SHP77 treated with DMSO at 0.1 percent for 48 hours (cell line): ENCODE measurements at places on chromosomes 7 and 10.

GRCh38 chr7:134356421-134356936 is 39.7 kb upstream of the SLC35B4 start:
- no peak for DNase-seq

DNA sequence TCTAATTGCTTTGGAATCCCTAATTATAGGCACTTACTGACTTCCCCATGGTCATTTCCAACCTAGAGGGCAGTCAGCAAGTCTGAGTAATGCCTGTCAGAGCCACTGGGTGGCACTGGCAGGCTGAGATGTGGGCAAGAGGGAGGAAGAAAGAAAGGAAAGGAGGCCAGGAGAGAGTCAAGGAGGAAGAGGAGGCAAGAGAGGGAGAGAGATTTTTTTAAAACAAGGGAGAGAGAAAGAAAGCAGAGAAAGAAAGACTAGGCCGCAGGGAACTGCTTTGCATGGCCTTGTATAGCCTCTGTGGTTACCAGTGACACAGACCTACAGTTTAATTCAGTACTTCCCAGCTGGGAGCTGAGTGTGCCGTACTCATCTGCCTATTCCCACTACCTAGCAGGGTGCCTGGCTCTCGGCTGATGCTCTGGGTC is 210.4 kb upstream of the ADO start:
- peak; percentile 25 for DNase-seq

- DNase-seq: no peak
These were observed 20.8 kb downstream of the NHLRC2 start for GRCh38 chr10:113875212-113875611.

- no peak for DNase-seq
These were observed 76.5 kb downstream of the TEX36 start for GRCh38 chr10:125606414-125607010.

DNA sequence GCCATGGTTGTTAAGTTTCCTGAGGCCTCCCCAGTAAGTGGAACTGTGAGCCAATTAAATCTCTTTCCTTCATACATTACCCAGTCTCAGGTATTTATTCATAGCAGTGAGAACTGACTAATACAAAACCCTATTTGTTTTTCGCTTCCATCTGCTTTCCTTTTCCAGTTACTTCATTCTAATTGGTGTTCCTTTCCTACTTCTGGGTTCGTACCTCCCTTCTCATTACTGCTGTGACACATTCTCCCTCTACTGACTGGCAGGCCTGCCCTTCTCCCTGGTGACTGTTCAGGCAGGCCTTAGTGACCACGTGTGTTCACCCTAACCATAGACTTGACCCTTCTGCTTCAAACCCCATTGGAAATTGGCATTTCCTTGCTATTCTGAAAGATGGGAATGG is 37.7 kb downstream of the MTURN start:
- no peak for DNase-seq

DNA sequence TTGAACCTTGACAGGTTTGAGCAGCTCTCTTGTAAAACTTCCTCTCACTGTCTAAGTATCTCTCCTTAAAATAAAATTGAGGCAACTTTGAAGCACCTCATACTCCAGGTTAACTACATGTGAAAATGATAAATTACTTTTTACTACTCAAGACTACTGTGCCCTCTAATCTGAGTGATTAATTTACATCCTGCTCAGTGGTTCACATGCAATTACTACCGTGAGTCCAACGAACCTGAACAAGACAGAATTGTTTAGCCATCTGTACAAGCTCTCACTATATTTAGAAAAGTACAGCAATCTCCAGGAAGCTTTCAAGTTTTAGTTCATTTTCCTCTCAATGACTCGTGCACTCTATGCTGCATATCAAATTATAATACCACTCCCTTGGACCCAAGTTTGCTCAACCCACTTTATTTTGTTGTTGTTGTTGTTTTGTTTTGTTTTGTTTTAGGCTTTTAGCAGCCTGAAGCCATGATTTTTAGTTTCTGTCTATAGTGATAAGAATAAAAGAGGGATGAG is 21.2 kb downstream of the PDE1C start:
- no peak for DNase-seq

- peak; percentile 8 for DNase-seq
These were observed at the start of gene OGDHL for GRCh38 chr10:49761789-49762565. OGDHL (minus strand) TSS chr10:49762323; CDS start chr10:49758592, 3,731 bp downstream.

DNA sequence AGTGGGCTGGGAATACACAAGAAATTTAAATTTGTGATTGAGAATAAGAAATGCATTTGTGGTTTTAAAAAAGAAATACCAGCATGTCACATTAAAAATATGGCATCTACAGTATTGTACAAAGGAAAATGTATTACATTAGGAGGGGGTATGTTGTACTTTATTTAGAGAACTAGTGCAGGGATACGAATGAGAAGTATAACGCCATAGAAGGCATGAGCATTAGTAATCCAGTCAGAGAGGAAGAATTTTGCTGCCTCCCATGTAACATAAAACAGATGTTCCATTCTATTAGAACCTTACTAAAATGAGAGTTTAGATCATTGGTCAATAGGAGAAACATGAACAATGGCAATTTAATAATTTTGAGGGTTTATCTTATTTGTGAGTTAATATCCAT is 182.2 kb downstream of the ADK start:
- DNase-seq: no peak

- DNase-seq: no peak
These were observed 59.5 kb downstream of the AGK start for GRCh38 chr7:141610671-141611070.
